ENCODE measurements at places on chromosomes 6 and 20.

- no peak for DNase-seq
These were observed 26.5 kb upstream of the PLEKHG1 start for GRCh38 chr6:150573041-150573681.

- DNase-seq: peak; percentile 33
These were observed 98.3 kb downstream of the SOD2 start for GRCh38 chr6:159594750-159595117.

- no peak for DNase-seq
These were observed 175.2 kb upstream of the ARID1B start for GRCh38 chr6:156602066-156602385.

GRCh38 chr20:346640-347316, at the start of gene NRSN2:
NRSN2 (plus strand) TSS chr20:347111; CDS start chr20:349644, 2,533 bp downstream.
- no peak for DNase-seq

GRCh38 chr6:34073540-34073939, 72.3 kb downstream of the GRM4 start:
- DNase-seq: no peak
